Hematopoietic multipotent progenitor cell treated with erythropoietin and hydrocortisone succinate and interleukin-3 and kit ligand, for 8 days (in vitro differentiated cells): ENCODE measurements at places on chromosomes 7 and 10.

GRCh38 chr7:2996141-2996540 lies 47.5 kb downstream of the CARD11 start:
- peak; percentile 21 for DNase-seq

GRCh38 chr7:116942504-116942903 lies 10.8 kb upstream of the ST7 start:
- no peak for DNase-seq

DNA sequence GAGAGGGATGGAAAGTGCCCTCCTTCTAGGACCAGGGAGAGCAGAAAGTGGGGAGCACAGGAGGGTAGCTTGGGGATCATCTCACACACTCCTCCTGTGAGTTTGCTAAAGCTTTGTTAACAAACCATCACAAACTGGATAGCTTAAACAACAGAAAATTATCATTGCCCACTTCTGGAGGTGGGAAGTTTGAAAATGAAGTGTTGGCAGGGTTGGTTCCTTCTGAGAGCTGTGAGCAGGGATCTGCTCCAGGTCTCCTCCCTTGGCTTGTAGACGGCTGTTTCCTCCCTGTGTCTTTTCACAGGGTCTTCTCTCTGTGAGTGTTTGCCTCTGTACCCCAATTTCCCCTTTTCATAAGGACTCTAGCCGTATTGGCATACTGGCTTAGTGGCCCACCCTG lies 32.0 kb upstream of the CXCL12 start:
- no peak for DNase-seq

- DNase-seq: no peak
These were observed 31.2 kb downstream of the ABLIM1 start for GRCh38 chr10:114626841-114627240.

DNA sequence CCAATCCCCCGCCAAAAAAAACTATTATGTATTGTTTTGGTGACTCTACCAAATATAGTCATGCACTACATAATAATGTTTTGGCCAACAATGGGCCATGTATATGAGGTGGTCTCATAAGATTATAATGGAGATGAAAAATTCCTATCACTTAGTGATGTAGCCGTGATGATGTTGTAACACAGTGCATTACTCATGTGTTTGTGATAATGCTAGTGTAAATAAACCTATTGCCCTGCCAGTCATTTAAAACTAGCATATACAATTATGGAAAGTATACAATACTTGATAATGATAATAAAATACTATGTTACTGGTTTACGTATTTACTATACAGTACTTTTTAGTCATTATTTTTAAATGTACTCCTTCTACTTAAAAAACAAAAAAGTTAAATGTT lies 101.5 kb downstream of the SLC25A40 start:
- DNase-seq: no peak

DNA sequence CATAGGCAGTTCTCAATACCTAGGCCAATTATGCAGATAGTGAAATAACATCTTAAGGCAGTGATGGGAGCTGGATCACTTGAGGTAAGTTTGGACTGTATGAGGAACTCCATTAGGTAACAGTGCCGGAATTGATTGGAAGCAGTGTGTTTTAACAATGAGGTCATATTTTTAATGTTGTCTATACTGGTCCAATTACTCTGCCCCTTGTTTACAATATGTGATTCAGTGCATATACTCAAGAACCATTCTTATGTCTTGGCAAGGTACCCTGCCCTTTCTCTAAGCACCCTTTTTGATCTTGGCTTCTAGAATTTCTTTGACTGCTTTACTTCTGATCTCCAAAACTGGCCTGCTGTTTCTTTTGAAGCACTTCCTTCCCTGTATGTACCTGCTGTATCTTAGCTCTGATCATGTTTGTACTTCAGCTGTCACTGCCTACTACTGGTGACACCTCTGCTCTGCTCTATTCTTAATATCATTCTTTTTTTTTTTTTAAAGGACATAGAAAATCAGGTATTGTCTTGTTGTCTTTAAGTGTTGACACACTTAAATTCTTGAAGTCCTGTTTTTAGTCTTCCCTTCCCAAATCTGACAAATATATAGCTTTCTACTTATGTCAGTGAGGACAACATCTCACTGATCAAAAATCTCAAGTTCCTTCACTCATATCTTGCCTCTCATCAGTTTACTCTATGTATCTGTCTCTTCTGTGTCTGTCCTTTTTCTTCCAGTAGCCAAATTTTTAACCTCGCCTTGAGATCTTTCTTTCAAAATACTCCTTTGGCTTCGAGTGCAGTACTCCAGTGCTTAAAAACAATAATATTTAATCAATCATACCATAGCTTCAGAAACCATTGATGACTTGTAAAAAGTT lies 46.4 kb upstream of the RPA3 start:
- no peak for DNase-seq

- DNase-seq: peak; percentile 80
These were observed 34.0 kb upstream of the EBLN1 start for GRCh38 chr10:22251751-22252223.

DNA sequence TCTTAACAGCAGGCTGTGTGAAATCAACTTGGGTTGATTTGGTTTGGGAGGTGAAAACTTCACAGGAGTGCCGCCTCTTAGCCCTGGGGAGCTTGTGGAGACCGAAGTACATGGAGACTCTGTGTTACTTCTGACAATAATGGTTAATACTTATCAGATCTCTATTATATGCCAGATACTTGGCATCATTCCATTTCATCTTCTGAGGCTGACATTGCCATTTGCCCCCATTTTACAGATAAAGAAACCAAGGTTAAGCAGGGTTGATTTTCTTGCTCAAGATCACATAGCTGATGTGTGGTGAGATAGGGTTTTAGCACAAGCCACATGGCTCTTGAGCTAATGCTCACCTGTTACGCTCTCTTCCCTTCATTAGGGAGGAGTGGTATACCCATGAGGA lies 150.6 kb upstream of the FAM13C start:
- no peak for DNase-seq

- DNase-seq: no peak
These were observed 44.2 kb upstream of the RNF148 start for GRCh38 chr7:122746948-122747347.
